Activated T-cell treated with anti-CD3 and anti-CD28 coated beads, Interleukin-2, amount 50 U/mL, for 48 hours (primary cell): ENCODE measurements at places on chromosomes 1 and 21.
A peak's percentile ranks its signal among the peaks of the same experiment; 100 is the strongest.

DNA sequence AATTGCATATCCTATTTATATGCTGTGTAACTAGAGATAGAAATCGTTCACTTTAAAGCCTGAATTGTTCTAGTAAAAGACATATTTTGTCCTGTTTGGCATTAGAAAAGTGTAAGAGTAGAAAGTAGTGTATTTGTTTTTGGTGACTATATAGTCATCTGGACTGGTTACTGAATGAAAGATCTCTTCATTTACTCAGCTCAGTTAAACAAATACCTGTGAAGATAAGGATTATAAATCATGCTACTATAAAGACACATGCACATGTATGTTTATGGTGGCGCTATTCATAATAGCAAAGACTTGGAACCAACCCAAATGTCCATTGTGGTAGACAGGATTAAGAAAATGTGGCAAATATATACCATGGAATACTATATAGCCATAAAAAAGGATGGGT, 125.1 kb downstream of the PLA2G4A start:
- DNase-seq, result no peak

GRCh38 chr21:39673736-39674135, 61.0 kb downstream of the B3GALT5 start:
- DNase-seq, result no peak

DNA sequence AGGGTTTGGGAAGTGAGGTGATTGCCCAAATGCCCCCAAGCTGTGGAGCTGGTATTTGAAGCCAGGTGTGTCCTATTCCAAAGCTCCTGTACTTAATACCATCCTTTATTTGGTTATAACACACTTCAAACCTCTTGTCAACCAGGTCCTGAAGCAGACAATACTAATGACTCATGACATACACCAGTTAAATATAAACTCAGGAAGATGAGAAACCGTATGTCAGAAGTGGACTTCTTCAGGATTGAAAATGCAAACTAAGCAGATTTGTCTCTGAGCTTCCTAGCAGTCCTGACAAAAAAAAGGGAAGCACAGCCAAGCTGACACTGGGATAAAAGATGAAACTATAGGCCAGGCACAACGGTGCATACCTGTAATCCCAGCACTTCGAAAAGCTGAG, 70.6 kb downstream of the ALPL start:
- DNase-seq, result no peak

DNA sequence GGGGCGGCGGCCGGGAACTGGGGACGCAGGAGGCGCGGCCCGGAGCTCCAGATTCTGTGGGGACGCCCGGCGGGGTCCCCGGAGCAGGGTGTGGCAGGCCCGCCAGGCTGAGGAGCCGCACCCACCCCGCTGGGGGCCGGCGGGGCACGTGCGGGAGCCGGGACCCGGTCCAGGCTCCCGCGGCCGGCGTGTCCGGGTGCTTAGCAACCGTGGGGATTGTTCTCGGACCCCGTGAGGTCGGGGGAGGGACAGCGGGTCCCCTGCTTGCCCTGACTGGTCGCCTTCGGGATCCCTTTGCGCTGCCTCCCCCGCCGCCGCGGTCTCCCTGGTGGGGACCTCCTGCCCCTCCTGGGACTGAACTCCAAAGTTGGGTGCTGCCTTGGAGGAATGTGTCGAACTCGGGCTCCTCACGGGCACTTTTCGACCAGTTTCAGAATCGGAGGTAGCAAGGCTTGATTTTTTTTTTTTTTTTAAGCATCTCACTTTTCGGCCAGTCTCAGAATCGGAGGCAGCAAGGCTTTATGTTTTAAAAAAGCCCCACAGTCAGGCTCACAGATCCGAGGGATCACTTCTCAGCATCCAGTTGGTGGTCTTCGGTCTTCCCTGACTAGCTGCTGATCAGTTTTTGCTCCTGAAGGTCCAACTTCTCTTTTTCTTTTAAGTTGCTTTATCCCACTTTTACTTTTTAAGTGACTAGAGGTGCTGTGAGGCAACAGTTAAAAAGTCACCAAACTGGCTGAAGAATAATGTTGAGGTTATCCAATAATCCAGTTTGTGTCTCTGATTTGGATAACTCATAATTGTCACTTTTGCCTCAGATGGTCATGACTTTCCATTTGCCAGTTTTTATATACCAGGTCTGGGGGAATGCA, 648 bp downstream of the FAM76A start:
- DNase-seq, result peak; percentile 72

DNA sequence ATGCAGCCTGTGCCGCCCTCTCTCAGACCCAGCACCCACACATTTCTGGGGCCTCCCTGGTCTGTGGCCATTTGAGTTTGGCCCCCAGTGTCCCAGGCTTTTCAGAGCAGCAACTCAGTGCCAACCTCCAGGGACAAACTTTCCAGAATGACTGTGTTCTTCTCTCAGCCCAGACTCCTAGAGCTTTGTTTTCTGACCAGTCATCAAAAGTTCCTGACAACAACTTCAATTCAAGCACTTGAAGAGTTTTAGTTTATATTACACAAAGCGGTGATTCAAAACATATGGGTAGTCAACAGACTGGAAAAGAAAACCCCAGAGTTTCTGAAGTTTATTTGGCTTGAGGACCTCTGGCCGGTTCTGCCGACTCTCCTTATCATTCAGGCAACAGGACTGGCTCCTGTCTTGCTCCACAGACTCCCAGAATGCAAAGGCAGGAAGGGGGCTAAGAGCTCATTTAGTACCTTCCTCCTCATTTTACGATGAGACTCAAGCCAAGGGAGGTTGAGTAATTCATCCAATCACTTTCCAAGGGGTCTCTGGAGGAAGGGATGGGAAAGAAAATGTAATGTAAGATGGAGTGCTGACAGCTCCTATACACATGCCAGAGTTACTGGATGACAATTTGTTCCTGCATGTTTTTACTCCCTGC, 27.0 kb upstream of the TIAM1 start:
- DNase-seq, result no peak

- DNase-seq, result no peak
Observed at GRCh38 chr1:198455966-198456365, 84.5 kb downstream of the ATP6V1G3 start.

DNA sequence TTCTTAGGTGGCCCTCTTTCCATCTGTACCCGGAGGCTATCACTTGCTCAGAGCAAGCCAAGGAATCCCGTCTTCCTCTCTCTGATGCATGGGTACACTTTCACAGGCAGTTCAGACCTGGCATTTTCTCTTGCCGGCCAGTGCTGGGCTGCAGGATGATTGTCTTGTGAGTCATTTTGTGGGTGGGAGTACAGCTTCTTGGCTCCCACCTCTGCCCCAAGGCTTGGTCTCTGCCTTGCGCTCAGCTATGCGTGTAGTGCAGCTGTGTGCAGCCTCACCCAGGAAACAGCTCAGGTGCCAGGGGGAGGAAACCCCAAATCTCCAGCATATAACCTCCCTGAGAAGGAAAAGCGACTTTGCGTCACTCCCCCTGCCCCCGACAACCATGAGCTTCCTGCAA, 3.9 kb upstream of the AJAP1 start:
- no peak for DNase-seq

DNA sequence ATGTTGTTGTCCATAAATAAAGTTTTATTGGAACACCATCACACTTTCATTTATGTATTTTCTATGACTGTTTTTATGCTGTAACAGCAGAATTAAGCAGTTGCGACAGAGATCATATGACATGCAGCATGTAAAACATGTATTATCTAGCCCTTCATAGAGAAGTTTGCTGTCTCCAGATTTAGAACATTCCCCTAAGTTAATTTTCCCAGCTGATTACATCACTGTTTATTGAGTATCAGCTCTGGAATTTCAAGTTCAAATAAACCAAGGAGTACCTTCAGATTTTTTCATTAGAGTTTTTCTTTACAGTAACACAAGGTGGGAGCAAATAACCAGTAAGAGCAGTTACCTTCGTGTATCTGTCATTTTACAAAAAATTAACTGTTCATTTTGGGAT, 792.8 kb downstream of the USP25 start:
- DNase-seq, result no peak

- no peak for DNase-seq
Observed at GRCh38 chr1:118978914-118979701, 9.0 kb downstream of the TBX15 start.

- DNase-seq, result no peak
Observed at GRCh38 chr1:42260376-42261070, 74.5 kb downstream of the FOXJ3 start.

- DNase-seq, result peak; percentile 82
Observed at GRCh38 chr1:160083968-160084770, 2.8 kb downstream of the KCNJ9 start.

DNA sequence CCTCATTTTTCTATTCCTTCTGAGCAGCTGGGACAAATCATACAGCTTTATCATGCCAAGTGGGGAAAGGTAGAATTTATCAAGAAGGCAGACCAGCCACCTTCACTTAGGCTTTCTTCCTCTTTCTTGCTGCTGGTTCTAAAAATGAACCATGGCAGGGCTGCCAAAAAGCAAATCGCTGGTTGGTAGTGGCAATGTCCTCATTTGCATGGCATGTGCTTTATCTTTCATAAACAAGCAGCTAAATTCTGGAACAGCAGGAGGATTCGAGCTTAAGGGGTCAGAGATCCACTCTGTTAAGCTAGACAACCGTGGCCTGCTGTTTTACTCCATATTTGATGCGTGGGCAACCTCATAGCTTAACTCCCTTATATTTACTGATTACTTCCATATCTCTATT, 91.3 kb downstream of the RPE65 start:
- DNase-seq, result no peak

GRCh38 chr1:185969028-185969427, 234.8 kb downstream of the HMCN1 start:
- no peak for DNase-seq

DNA sequence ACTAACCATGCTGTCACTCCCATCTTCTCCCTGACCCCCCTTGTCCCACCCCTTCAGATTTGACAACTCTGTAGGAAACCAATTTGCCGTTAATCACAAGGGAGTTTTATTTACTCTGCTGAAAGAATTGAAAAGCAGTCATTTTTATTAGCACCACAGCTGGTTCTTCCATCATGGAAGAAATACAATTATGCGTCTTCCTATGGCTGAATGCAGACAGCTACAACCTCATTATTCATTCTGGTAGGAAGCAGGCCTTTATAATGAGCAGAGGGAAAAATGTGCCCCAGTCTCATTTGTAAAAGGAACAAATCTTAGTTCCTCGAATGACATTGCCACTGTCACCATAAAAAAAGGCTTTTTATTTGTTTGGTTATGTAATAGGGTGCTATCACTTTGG, 35.2 kb downstream of the JUN start:
- DNase-seq, result no peak

- peak; percentile 64 for DNase-seq
Observed at GRCh38 chr1:111219557-111220286, 7.8 kb upstream of the CHI3L2 start.

DNA sequence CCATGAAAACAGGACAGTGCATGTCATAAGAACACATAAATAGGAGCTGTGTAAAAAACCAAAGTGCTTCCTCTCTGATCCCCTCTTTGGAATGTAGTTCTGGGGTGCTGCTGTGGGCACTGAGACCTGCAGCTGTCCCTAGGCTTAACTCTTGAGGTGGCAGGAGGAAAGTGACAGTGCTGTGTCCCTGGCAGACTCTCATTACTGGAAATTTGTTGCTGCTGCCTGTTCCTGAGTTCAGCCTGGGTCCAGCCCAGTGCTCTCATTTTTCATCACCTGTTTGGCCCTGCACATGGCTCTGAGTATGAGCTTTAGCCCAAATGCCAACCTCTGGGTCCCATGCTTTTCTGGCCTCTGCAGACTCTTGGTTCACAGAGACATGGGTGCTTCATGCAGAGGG, 329.3 kb downstream of the DSCAM start:
- no peak for DNase-seq

GRCh38 chr1:152783095-152783494, 3.0 kb upstream of the LCE1E start:
- DNase-seq, result no peak

- DNase-seq, result no peak
Observed at GRCh38 chr21:45473496-45474322, 68.5 kb downstream of the SLC19A1 start.

DNA sequence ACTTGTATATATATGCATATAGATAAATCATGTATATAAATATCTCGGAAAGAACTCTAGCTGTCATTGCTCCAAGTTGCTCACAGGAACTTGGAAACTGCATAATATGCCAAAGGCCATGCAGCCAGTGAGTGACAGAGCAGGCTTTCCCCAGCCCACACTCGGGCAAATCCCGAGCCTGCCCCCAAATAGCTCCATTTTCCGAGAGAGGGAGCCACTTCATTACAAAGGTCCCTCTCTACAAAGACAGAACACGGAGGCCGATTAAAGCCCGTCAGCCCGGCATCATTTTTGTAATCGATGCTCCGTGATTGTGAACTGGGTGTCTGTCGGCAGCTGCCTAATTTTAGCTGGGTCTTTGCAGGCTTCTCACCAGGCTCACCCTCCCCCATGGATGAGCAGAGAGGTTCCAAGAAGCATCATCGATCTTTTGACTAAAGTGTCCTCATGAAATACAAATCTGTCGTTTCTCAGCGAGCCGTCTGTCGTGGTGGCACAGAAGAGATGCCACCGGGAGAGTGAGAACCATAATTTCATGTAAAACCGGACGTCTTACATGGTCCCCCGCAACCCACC, 663.9 kb downstream of the PTPRU start:
- DNase-seq, result no peak

DNA sequence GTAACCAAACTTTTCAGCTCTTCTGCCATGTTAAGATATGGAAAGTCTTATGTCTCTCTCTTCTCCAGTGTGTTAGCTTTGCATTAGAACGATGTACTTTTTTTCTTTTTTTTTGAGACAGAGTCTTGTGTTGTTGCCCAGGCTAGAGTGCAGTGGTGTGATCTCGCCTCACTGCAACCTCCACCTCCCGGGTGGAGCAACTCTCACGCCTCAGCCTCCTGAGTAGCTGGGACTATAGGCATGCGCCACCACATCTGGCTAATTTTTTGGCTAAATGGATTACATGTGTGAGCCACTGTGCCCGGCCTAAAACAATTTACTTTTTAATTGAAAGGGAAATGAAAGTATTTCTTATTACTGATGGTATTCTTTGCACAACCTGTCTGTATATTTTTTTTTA, 35.8 kb downstream of the SPEN start:
- no peak for DNase-seq

- no peak for DNase-seq
Observed at GRCh38 chr1:13901039-13901438, 201.1 kb downstream of the PRDM2 start.

DNA sequence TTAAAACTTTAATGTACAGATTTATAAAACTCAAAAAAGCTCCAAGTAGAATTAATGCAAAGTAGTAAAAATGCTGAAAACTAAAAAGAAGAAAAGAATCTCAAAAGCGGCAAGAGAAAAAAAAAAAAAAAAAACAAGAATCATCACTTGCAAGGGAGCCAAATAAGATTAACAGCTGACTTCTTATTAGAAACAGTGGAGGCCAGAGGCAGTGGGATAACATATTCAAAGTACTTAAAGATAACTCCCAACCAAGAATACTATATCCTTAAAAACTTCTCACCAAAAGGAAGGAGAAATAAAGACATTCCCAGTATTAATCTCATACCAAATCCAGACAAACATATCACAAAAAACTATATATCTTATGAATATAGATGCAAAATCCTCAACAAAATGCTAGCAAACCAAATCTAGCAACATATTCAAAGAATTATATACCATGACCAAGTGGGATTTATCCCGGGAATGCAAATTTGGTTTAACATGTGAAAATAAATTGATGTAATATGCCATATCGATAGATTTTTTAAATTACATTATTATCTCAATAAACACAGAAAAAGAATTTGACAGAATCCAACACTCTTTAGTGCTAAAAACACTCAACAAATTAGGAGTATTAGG, 62.7 kb downstream of the CAMK2N1 start:
- no peak for DNase-seq
